Activated T-helper 9 cell treated with anti-CD3 and anti-CD28 coated beads, Interleukin-2, amount 50 U/mL, for 16 hours (primary cell): ENCODE measurements at places on chromosomes 7 and 10.

GRCh38 chr10:5809527-5810154, 3.6 kb downstream of the GDI2 start:
- DNase-seq = no peak

GRCh38 chr7:2526659-2527504, 7.3 kb downstream of the LFNG start:
- DNase-seq = no peak

GRCh38 chr7:78326189-78326588, 527.6 kb downstream of the PHTF2 start:
- no peak for DNase-seq

GRCh38 chr7:137895301-137896221, 48.8 kb upstream of the DGKI start:
- no peak for DNase-seq

- no peak for DNase-seq
Measured at GRCh38 chr10:68171539-68172080, 60.3 kb downstream of the ATOH7 start.

DNA sequence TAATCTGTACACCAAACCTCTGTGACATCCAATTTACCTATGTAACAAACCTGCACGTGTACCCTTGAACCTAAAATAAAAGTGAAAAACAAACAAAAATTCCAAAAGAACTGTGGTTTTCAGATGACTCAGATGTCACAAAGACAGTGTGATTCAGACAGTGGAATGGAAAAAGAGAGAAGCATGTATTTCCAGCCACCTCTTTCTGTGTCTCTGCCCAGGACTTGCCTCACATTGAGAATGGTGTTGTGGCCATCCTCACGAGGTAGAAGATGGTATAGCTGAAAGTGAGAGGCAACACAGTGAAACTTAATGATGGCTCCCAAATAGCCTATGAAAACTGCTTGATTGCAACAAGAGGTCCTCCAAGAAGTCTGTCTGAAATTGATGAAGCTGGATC, 78.0 kb downstream of the ARL5B start:
- no peak for DNase-seq

DNA sequence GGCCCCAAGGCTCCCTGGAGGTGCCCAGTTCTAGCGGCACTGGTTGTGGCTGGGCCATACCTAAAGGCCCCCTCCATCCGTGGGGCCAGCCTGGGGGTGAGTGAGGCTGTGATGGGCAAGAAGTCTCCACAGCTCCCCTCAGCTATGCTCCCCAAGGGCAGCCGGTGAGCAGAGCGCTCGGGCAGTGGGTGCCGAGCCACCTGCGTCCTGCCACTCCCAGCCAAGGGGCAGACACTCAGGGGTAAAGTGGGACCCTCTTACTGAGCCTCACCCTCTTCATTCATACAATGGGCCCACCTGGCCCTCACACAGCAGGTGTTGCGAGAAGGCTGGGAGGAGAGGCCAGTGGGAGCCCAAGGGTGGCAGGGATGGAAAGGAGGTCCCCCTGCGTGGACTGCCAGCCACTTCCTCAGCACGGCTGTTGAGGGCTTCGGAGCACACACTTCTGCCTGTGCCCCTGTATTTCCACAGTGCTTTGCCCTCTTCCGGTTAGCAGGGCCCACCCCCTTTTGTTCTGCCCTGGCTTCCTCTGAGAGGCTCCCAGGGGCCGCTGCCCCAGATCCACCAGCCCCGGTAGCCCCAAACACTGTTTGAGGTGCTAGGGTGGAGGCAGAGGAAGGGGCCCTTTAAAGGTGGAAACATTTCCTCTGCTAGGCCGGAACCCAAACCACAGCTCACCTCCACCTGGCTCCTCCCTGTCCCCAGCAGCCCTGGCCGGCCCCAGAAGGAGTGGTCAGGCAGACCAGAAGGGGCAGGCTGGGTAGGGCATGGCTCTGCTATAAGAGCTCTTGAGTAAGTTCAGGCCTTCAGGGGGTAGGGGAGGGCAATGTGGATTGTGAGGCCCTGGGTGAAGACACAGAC, 16.4 kb upstream of the C10orf105 start:
- DNase-seq = no peak

DNA sequence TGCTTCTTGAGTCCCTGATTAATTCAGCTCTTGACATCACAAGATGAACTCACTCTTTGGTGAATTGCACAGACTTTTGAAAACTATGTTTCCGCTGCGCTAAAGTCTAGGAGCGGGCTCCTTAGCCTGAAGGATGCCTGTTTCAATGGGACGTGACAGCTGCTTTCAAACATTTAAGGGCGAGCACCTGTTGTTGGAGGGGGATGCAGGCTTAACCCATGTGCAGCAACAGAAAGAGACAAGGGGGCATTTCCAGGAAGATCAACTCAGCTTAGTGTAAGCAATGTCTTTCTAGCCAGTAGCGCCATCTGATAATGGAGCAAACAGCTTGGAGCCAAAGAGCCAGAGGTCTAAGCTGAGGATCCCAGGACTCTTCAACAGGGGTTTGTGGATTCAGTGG, 8.4 kb upstream of the PFKFB3 start:
- DNase-seq = no peak

DNA sequence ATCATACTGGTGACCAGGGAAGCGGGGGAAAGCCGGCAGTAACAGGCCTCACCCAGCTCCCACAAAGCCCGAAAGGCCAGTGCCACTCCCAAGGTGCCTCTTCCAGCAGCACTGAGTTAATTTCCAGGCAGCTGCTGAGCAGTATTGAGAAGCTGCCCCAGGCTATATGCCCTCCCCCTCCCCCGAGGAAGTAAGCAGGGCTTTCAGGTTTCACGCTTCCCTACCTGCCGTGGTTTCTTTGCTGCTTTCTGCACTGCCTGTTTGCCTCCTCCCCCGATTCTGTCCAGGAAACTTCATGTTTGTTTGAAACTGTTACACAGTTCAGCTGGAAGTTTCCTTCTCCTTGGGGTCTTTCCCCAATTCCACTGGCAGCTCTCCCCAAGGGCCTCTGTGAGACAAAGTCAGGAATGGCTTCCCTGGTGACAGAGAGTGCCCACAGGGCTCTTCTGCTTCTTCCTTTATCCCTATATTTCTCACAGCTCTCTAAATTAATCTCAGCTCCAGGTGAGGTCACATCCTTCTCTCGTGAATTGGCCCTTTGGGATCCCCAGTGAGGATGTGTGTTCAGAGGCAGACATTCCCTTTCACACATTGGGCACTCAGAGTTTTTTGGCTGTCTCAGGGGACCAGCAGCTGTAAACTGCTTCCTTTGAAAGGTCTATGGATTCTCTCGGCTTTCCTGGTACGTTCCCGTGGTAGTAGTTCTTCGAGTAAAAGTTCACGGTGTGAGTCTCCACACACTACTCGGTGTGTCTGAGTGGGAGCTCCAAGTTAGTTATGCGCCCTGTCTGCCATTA, 19.4 kb downstream of the C1GALT1 start:
- peak; percentile 10 for DNase-seq

- no peak for DNase-seq
Measured at GRCh38 chr10:127313996-127314700, 117.8 kb upstream of the INSYN2A start.

DNA sequence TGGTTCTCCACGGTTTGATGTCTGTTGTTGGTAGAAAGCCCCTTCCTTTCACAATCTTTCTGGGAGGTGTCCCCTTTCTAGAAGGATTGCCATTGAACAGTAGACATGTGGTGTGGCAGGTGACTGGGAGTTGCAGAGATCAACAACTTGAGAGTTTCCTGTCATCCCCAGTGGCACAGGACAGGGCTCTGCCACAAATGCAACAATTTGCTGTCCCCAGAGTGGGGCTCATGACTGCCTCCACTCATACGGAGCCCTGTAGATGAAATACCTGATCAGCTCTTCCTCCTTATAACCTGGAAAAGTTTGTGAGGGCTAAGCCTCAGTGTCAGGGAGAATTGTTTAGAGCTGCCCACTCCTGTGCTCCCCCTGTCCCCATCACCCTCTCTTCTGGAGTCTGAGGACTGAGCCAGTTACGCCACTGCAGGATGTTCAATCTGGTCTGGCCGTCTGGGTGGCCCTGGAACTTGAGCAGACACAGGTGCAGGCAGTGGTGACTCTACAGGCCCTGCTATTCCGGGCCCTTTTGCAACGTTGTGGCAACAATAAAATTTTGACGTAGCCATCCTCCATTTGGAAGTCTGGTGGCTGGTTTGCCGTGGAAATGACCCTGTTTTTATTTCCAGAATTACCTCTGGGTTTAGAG, 6.5 kb downstream of the DBNL start:
- DNase-seq = no peak

DNA sequence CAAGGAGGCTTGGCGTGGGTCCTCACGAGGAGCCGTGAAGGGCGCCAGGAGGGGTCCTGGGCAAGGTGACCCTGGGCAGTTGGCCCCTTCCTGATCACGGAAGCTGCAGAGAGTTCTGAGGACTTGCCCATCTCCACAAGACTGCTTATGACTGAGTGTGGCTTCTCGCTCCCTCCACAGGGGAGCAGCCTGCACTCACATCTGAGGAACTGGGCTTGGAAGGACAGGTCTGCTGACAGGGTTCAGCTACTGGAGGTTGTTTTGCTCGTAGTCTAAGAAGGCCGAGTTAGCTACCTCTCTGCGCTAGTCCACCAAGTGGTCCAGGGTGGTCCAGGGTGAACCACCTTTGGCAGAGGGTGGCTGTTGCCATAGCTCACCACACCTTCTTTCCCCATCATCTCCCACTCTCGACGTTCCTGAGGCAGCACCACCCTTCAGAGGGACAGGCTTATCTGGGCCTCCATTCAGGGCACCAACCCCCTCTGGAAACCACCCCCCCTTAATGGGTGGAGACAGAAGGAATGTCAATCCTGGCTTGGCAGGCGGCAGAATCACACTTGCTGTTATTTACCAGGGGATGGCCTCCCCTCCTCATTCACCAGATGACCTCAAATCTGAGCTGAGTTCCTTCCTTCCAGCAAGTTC, 38.2 kb downstream of the FAM53B start:
- DNase-seq = no peak

DNA sequence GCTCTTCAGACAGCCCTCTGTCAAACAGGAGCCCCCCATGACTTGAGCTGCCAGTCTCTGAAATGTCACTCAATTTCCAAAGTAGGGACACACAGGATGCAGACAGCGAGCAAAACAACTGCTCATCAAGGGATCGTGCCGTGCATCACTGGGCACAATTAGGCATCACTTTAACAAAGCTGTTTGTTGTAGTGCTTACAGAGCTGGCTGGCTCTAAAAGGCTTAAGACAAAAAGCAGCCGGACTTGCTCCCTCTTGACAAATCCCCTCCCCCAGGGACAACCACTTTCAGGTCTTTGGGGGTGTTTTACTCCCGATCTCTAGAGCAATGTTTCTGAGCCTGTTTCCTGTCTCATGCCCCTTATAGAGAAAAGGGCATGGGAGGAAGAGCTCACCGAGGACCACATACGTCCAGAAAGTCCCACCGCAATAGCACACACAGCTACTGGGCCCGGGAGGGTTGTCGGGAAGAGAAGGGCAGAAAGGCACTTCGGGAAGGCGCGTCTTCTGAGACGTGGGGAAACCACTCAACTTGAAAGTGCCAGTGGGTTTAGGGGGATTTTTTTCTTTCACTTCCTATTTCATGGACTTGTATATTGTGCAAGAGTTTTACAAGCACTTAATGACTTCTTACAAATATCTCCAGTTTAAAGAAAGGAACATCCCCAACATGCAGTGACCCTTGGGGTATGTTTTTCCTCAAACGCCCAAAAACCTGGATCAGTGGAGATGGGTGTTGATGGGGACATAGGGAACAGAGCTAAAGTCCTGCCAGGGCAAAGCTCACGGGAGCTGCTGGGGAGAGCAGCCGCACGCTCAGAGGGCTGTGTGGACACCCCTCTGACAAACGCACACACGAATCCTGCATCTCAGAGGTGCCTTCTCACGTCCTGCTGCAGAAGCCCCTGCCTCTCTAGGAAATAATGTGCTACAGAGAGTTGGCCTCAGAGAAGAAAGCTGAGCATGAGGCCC, 27.1 kb downstream of the LRRC20 start:
- DNase-seq = no peak

GRCh38 chr10:79385392-79385795, 38.1 kb downstream of the PPIF start:
- no peak for DNase-seq

DNA sequence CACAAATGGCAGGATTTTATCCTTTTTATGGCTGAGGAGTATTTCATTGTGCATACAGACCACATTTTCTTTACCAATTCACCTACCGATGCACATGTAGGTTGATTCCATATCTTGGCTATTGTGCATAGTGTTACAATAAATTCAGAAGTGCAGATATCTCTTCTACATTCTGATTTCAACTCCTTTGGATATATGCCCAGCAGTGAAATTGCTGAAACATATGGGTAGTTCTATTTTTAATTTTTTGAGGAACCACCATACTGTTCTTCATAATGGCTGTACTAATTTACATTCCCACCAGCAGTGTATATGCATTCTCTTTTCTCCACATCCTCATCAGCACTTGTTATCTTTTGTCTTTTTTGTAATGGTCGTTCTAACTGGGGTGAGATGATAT, 1290.3 kb downstream of the XPNPEP1 start:
- DNase-seq = no peak

DNA sequence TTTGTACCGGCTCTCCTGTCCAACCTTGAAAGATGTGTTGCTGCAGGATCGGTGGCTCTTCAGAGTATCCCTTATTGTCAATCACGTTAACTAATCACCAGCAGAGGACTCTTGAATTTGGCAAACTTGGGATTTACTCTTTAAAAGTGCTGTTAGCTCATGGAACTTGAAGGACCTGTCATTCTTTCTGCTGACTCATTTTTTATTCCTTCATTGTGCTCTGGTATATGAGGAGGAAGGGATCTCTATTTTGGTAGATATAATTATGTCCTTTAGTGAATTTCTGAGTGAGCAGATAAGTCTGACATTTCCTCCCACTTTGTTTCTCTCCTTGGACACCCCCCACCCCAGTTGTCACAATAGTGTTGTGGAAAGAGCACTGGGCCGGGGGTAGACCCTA, 175.1 kb upstream of the HDAC9 start:
- no peak for DNase-seq

- DNase-seq = no peak
Measured at GRCh38 chr10:79022565-79023230, 46.1 kb upstream of the ZMIZ1 start.

GRCh38 chr10:129967579-129968019, 3.5 kb upstream of the EBF3 start:
- DNase-seq = no peak

DNA sequence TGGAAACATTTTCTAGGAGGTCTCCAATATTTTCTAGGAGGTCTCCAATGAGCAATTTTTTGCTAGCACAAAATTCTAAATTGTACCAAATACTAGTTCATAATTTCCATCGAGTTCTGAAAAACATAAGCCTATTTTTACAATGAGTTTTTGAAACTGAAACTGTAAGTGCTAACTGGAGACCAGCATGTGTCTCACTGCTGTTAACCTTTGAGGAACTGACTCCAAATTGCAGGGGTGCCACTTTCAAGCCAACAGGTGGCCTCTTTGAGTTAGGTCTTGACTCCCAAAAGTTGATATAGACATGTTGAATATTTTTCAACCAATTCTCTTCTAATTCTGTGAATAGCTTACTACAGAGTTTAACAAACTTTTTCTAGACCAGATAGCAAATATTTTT, 58.8 kb downstream of the CAV1 start:
- no peak for DNase-seq

- DNase-seq = no peak
Measured at GRCh38 chr7:40903872-40904271, 769.1 kb downstream of the SUGCT start.

- no peak for DNase-seq
Measured at GRCh38 chr7:121085922-121086321, 97.4 kb downstream of the CPED1 start.
